ENCODE measurements at places on chromosomes 3 and 15.

DNA sequence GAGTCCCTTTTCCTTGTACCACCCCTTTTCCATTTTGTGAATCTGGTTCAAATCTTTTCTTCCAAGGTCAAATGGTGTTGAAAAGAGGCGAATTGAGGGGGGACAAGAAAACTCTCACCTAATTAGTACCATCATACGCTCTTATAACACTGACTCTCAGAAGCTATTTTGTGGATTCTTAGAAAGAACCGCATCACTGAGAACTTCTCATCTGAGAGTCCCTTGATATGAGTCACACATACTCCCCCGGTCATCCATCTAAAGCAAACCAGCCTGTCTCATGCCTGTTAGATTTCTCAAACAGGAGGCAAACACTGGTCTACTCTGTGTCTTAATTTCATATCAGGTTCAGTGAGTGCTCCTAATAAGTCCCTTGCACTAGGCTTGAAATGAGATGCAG is 76.5 kb upstream of the SPRED1 start:
- H3K27ac ChIP-seq = no peak overlapping the region
- no peaks in the 10 kb centered on the region for H3K4me1 ChIP-seq
- no peaks in the 10 kb centered on the region for H3K36me3 ChIP-seq
- no peaks in the 10 kb centered on the region for H3K27me3 ChIP-seq
- DNase-seq = no peak
- H3K4me3 ChIP-seq = no peak overlapping the region

- no peak overlapping the region for H3K4me3 ChIP-seq
- peaks cover 3% of the 10 kb centered on the region for H3K4me1 ChIP-seq
- H3K27ac ChIP-seq = no peak overlapping the region
These were observed 176.9 kb upstream of the LMCD1 start for GRCh38 chr3:8324747-8325146.

GRCh38 chr3:189629803-189630455 is 1.3 kb upstream of the TP63 start:
- H3K27me3 ChIP-seq = no peaks in the 10 kb centered on the region
- no peak overlapping the region for H3K4me3 ChIP-seq
- H3K4me1 ChIP-seq = peaks cover 17% of the 10 kb centered on the region
- no peaks in the 10 kb centered on the region for H3K36me3 ChIP-seq

GRCh38 chr3:170572665-170573253 is 13.1 kb downstream of the SLC7A14 start:
- DNase-seq = no peak
- H3K4me1 ChIP-seq = no peaks in the 10 kb centered on the region
- no peaks in the 10 kb centered on the region for H3K36me3 ChIP-seq

- H3K4me1 ChIP-seq = peaks cover 77% of the 10 kb centered on the region
- H3K4me3 ChIP-seq = peak overlapping the region; percentile 81
- peak overlapping the region; percentile 93 for H3K27ac ChIP-seq
- peak; percentile 78 for DNase-seq
These were observed 765 bp upstream of the MAPKAPK3 start for GRCh38 chr3:50616003-50616769.

DNA sequence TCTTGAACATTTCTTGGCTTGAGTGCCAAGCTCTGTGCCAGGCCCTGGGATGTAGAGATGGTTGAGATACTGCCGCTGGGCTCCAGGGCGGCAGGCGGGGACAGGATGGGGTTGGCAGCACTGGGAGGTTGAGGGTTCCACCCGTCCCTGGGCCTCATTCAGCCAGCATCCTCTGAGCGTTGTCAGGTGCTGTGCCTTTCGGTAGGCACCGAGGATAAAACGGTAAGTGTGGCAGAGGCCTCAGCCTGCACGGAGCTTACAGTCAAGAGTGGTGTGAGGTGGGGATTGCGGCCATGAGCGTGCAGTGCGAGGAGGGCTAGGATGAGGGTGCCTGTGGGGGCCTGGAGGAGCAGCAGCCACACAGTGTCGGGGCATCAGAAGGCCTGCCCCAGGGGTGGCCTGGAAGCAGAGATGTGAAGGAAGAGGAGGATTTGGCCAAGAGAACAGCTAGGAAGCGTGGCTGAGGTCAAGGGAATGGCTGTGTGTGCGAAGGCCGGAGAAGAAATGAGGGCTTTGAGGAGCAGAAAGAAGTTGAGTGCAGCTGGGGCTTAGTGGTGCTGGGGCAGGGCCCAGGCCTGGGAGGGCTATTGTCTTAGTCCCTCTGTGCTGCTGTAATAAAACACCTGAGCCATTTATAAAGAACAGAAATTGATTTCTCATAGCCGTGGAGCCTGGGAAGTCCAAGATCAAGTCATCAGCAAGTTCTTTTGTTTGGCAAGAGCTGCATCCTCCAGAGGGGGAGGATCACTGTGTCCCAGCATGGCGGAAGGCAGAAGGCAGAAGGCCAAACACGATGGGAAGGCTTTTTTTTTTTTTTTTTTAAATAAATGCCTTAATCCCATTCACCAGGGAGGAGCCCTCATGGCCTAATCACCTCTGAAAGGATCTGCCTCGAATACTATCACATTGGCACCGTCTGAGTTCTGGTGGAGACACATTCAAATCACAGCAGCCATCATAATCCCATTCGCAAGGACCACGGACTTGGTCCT is 22.7 kb downstream of the CORO2B start:
- no peaks in the 10 kb centered on the region for H3K36me3 ChIP-seq
- H3K4me1 ChIP-seq = no peaks in the 10 kb centered on the region
- DNase-seq = no peak
- H3K4me3 ChIP-seq = no peak overlapping the region
- no peaks in the 10 kb centered on the region for H3K27me3 ChIP-seq
- no peak overlapping the region for H3K27ac ChIP-seq

- H3K4me3 ChIP-seq = no peak overlapping the region
- no peaks in the 10 kb centered on the region for H3K27me3 ChIP-seq
- peaks cover 10% of the 10 kb centered on the region for H3K4me1 ChIP-seq
- H3K36me3 ChIP-seq = no peaks in the 10 kb centered on the region
- H3K27ac ChIP-seq = no peak overlapping the region
These were observed 70.0 kb downstream of the FOXP1 start for GRCh38 chr3:71513515-71513914.

- H3K4me1 ChIP-seq = no peaks in the 10 kb centered on the region
- no peak for DNase-seq
- no peak overlapping the region for H3K27ac ChIP-seq
- no peak overlapping the region for H3K4me3 ChIP-seq
These were observed 4.1 kb upstream of the UNC13C start for GRCh38 chr15:53974121-53974520.

- no peaks in the 10 kb centered on the region for H3K27me3 ChIP-seq
- DNase-seq = no peak
- peaks cover 10% of the 10 kb centered on the region for H3K4me1 ChIP-seq
- H3K36me3 ChIP-seq = no peaks in the 10 kb centered on the region
- no peak overlapping the region for H3K4me3 ChIP-seq
- no peak overlapping the region for H3K27ac ChIP-seq
These were observed 181.7 kb downstream of the TPRG1 start for GRCh38 chr3:189353318-189353965.

DNA sequence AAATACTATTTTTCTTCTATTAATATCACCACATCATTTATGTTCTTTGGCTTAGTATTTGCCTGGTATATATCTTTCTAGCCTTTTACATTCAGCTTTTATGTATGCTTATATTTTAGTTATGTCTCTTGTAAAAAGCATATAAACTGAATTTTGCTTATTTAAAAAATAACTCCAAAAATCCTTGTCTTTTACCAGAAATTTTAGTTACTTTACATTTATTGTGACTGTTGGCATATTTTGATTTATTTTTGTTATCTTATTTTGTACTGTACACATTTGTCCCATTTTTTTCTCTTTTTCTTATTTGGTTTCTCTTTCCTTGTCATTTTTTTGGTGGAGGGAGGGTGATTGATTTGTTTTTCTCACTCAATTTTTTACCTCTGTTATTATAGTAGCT is 169.6 kb downstream of the UACA start:
- H3K36me3 ChIP-seq = no peaks in the 10 kb centered on the region
- no peak overlapping the region for H3K4me3 ChIP-seq
- DNase-seq = no peak
- H3K4me1 ChIP-seq = no peaks in the 10 kb centered on the region
- no peak overlapping the region for H3K27ac ChIP-seq

GRCh38 chr15:88218557-88219221 is 37.9 kb downstream of the NTRK3 start:
- H3K27ac ChIP-seq = no peak overlapping the region
- no peaks in the 10 kb centered on the region for H3K36me3 ChIP-seq
- no peaks in the 10 kb centered on the region for H3K27me3 ChIP-seq
- no peak for DNase-seq
- H3K4me3 ChIP-seq = no peak overlapping the region

DNA sequence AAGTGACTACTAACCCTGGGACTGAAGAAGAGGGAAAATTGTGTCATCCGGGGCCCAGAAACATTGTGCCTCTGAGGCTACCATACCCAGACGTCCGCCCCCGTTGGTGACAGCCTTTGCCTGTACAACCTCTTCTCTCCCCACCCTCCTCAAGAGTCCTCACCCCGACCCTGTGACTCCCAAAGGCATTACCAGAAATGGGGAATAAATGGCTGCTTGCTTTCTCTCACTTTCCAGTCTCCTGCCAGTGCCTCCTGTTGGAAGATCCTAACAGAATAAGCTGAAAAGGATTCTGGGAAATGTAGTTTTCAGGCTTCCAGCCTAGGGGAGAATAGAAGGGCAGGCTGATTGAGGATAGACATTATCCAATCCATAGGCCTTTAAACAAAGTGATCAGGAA is 30.8 kb upstream of the SLC25A36 start:
- no peak overlapping the region for H3K27ac ChIP-seq
- H3K27me3 ChIP-seq = no peaks in the 10 kb centered on the region
- DNase-seq = no peak
- no peak overlapping the region for H3K4me3 ChIP-seq
- H3K36me3 ChIP-seq = no peaks in the 10 kb centered on the region
- no peaks in the 10 kb centered on the region for H3K4me1 ChIP-seq

- H3K4me3 ChIP-seq = no peak overlapping the region
- H3K4me1 ChIP-seq = no peaks in the 10 kb centered on the region
- no peak for DNase-seq
- H3K36me3 ChIP-seq = no peaks in the 10 kb centered on the region
- H3K27me3 ChIP-seq = no peaks in the 10 kb centered on the region
These were observed 23.9 kb upstream of the FAM3D start for GRCh38 chr3:58690490-58690889.

GRCh38 chr3:72829701-72830100 is 18.5 kb downstream of the SHQ1 start:
- no peaks in the 10 kb centered on the region for H3K4me1 ChIP-seq
- H3K27me3 ChIP-seq = no peaks in the 10 kb centered on the region
- no peak overlapping the region for H3K4me3 ChIP-seq
- no peaks in the 10 kb centered on the region for H3K36me3 ChIP-seq
- no peak for DNase-seq
- H3K27ac ChIP-seq = no peak overlapping the region

- H3K4me1 ChIP-seq = no peaks in the 10 kb centered on the region
- no peaks in the 10 kb centered on the region for H3K27me3 ChIP-seq
- no peak overlapping the region for H3K27ac ChIP-seq
- H3K36me3 ChIP-seq = no peaks in the 10 kb centered on the region
These were observed 11.3 kb upstream of the RPL39L start for GRCh38 chr3:187150599-187150998.

Measured in thymus (tissue), 14 donors.